ENCODE measurements at places on chromosomes 11 and 22.

DNA sequence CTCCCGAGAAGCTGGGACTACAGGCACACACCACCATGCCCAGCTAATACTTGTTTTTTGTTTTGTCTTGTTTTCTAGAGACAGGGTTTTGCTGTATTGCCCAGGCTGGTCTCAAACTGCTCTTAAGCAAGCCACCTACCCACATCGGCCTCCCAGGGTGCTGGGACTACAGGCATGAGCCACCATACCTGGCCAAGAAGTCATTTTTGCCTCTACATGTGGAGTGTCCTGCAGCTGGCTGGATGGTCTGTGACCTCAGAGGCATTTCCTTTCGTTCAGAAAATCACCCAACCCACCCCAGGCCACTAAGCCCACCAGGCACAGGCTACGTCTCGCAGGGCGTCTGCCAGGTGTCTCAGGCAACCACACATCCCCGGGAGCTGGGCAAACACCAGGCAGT lies 12.8 kb downstream of the SHANK2 start:
- DNase-seq = no peak

GRCh38 chr11:45285930-45286632 lies at the start of gene SYT13:
Gene SYT13, minus strand, starts transcription at chr11:45286341. Its CDS starts 134 bp downstream, at chr11:45286207.
- no peak for DNase-seq

- no peak for DNase-seq
Observed at GRCh38 chr11:33778675-33779074, 4.4 kb upstream of the FBXO3 start.

DNA sequence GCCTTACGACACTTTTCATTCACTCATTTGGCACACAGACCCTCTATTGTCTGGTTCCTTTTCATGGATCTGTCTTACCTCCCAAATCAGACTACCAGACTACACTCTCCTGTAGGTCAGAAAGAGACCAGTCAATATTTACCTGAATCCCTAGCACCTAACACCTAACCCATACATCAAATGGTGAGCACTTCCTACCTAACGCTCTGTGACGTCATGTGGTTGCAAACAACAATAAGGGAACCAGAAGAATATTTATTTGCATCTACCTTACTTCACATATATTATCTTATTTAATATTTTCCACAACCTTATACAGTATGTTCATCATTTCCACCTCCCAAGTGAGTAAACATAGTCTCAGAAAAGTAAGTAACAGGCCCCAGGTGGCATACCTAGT lies 323.4 kb downstream of the SOX6 start:
- DNase-seq = no peak

- DNase-seq = no peak
Observed at GRCh38 chr11:47775240-47775869, 8.2 kb upstream of the FNBP4 start.

DNA sequence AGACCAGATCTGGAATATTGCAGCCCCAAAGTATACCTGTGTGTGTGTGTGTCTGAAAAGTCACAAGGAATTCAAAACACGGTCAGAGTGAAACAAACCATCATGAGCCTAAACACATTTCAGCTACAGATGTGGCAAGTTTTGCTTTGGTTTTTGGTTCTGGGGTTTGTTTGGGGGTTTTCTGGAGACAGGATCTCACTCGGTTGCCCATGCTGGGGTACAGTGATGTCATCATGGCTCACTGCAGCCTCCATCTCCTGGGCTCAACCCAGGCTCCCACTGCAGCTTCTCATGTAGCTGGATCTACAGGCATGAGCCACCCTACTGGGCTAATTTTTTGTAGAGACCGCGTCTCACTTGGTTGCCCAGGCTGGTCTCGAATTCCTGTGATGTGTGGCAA lies 41.4 kb upstream of the PHF21A start:
- no peak for DNase-seq

DNA sequence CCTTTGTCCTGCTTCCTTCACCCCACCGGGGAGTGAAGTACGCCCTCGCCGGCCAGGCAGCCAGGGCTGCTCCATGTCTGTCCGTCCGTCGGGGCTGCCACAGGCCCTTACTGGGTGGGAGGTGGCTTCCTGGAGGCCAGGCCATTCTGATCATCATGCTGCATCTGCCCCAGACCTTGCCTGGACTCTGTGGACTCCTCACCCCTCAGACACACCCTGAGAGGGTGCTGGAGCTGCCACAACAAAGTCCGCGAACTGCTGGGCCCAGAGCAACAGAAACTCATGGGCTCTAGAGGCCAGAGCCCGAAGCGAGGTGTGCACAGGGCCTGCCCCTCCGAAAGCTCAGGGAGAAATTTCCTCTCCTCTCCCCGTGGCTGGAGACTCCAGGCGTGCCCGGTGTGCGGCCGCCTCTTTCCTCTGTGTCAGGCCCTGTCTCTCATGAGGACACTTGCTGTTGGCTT lies 124.2 kb downstream of the KCNQ1OT1 start:
- DNase-seq = no peak
